Activated CD4-positive, alpha-beta memory T cell treated with anti-CD3 and anti-CD28 coated beads, Interleukin-2, amount 10 ng/mL, durations not matched to agents 7 days and 5 days (primary cell): ENCODE measurements at places on chromosomes 11 and 22.

DNA sequence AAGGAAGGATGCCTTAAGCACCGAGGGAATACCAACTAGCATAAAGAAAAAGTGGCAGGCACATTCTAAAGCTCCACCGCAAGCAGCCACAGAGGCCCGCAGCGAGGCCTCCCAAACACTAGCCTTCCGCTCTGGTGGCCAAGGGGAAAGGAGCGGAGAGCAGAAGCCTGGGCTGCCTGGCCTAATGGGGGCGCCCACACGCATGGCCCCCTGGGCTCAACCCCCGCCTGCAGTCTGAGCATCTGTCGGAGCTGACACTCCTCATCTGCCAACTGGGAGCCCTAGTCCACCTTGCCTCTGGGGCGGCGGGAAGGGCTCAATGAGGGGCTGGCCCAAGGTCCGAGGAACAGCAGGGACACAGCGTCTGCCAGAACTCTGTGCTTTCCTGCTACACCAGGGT lies 50.1 kb upstream of the WNT11 start:
- peaks cover 19% of the 10 kb centered on the region for H3K27me3 ChIP-seq
- no peak overlapping the region for H3K4me3 ChIP-seq
- H3K36me3 ChIP-seq, result no peaks in the 10 kb centered on the region
- no peaks in the 10 kb centered on the region for H3K4me1 ChIP-seq

GRCh38 chr11:47485107-47485506 lies 36.2 kb upstream of the RAPSN start:
- H3K27me3 ChIP-seq, result no peaks in the 10 kb centered on the region
- no peak overlapping the region for H3K4me3 ChIP-seq
- H3K4me1 ChIP-seq, result peaks cover 15% of the 10 kb centered on the region

DNA sequence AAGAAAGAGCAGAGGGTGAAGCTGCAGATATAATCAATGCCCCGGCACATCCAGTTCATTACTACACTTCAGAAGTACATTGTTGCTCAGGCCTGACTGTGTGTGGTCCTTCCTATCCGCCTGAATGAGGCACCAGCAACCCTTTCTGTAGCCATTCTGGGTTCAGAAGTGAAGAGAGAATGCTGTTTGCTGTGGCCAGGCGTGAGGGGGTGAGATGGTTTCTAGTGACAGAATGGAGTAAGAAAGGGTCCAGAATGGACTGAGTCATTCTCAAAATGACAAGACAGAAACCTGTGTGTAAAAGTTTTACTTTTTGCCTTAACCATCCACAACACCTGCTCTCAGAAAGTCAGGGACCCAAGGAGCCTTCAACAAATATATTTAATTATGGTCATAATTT lies 334.8 kb downstream of the GUCY1A2 start:
- no peaks in the 10 kb centered on the region for H3K27me3 ChIP-seq
- H3K4me1 ChIP-seq, result no peaks in the 10 kb centered on the region
- H3K27ac ChIP-seq, result no peak overlapping the region
- no peak for DNase-seq
- no peak overlapping the region for H3K4me3 ChIP-seq

- DNase-seq, result no peak
- no peak overlapping the region for H3K27ac ChIP-seq
- peaks cover 35% of the 10 kb centered on the region for H3K4me1 ChIP-seq
- H3K36me3 ChIP-seq, result no peaks in the 10 kb centered on the region
- H3K27me3 ChIP-seq, result peaks cover 12% of the 10 kb centered on the region
These were observed 12.7 kb upstream of the B4GALNT4 start for GRCh38 chr11:356610-357009.

DNA sequence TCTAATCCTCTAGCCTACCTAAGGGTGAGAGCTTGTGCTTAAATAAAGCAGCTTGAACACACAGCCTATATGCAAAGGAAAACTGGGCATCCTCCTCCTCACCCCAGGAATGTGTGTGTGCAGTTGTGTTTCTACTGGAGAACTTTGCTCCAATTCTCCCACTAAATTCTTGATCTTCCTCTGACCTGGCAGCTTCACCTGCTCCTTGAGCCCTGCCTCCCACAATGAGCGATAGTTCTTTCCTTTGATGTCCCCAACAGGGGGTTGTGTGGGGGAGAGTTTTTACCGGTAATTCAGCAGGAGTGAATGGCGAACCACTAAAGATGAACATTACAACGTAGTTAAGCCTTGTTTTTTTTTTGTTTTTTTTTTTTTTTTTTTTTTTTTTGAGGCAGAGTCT lies 113.5 kb upstream of the RCN1 start:
- H3K27ac ChIP-seq, result no peak overlapping the region
- no peaks in the 10 kb centered on the region for H3K4me1 ChIP-seq
- DNase-seq, result no peak
- peaks cover 33% of the 10 kb centered on the region for H3K27me3 ChIP-seq

- no peak for DNase-seq
- H3K4me1 ChIP-seq, result peaks cover 14% of the 10 kb centered on the region
- H3K27me3 ChIP-seq, result no peaks in the 10 kb centered on the region
- H3K4me3 ChIP-seq, result no peak overlapping the region
These were observed 26.9 kb downstream of the ARFGAP2 start for GRCh38 chr11:47149782-47150181.

GRCh38 chr22:49255741-49256318 lies 571.8 kb downstream of the BRD1 start:
- H3K36me3 ChIP-seq, result no peaks in the 10 kb centered on the region
- H3K27ac ChIP-seq, result no peak overlapping the region
- DNase-seq, result no peak
- H3K4me1 ChIP-seq, result no peaks in the 10 kb centered on the region

DNA sequence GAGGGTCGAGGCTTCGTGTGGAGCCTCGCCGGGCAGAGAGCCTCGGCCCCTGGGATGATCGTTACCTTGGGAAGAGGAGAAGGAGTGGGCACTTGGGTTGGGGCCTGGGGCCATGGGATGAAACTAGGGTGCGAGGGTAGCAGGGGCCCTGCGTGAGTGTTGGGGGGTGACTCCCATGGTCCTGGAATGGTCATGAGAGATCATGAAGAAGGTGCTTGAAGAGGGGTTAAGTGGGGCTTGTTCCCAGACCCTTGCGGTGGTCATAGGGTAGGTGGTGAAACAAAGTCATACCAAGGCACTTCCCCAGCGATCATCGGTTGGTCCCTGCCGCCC lies 284 bp downstream of the CCS start:
- H3K27ac ChIP-seq, result peak overlapping the region; percentile 92
- H3K4me3 ChIP-seq, result peak overlapping the region; percentile 100
- peaks cover 3% of the 10 kb centered on the region for H3K36me3 ChIP-seq
- peaks cover 37% of the 10 kb centered on the region for H3K4me1 ChIP-seq
- DNase-seq, result peak; percentile 19

DNA sequence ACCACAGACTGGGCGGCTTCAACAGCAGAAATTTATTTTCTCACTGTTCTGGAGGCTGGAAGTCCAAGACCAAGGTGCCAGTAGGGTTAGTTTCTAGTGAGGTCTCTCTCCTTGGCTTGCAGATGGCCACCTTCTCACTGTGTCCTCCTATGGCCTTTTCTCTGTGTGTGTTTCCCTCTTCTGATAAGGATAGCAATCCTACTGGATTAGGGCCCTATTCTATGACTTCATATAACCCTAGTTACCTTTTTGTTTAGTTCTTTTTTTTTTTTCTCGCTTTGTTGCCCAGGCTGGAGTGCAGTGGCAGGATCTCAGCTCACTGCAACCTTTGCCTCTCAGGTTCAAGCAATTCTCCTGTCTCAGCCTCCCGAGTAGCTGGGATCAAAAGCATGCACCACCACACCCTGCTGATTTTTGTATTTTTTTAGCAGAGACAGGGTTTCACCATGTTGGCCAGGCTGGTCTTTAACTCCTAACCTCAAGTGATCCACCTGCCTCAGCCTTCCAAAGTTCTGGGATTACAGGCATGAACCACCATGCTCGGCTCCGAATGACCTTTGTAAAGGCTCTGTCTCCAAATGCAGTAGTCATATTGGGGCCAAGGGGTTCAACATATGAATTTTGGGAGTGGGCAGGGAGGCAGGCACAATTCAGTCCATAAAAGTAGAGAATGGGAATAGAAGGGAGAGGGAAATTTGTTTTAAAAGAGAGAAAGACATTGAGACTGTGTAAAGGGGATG lies 25.5 kb upstream of the NNMT start:
- no peak overlapping the region for H3K27ac ChIP-seq
- H3K4me3 ChIP-seq, result no peak overlapping the region

DNA sequence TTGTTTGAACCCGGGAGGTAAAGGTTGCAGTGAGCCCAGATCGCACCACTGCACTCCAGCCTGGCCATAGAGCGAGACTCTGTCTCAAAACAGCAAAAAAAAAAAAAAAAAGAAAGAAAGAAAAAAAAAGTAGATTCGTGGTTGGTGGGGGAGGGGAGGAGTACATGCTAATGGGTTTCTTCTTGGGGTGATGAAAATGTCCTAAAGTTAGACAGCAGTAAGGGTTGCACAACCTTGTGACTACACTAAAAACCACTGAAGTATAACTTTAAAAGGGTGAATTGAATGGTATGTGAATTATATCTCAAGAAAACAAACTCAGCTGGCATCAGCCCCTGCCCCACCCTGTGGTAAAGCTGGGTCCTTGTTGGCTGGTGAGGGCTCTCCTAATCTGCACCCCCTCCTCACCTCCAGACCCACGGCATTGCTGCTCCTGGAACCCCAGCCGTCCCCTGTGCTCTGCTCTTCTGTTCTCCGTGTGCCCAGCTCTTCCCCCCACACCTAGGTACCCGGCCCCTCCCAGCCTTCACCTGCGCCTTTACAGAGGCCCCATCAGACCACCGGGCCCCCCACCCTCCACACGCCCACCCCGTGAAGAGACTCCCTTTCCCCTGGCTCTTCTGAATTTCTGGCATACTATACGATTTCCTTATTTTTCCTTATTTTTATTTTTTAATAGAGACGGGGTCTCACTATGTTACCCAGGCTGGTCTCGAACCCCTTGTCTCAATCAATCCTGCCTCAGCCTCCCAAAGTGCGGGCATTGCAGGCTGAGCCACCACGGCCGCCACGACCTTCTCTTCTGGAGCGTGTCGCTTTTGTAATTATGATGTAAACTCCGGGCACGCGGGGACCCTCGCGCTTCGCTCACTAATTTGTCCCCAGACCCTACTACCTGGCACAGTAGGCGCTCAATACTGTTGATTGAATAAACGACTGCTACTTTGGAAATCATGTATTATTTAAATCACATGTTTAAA lies 924 bp upstream of the FADD start:
- peaks cover 6% of the 10 kb centered on the region for H3K27me3 ChIP-seq
- peak overlapping the region; percentile 99 for H3K27ac ChIP-seq
- no peak for DNase-seq
- H3K4me3 ChIP-seq, result peak overlapping the region; percentile 97
- peaks cover 34% of the 10 kb centered on the region for H3K36me3 ChIP-seq

- H3K36me3 ChIP-seq, result peaks cover 41% of the 10 kb centered on the region
- peak within 1 kb of the TSS; percentile 95 for H3K4me3 ChIP-seq
- H3K27me3 ChIP-seq, result no peaks in the 10 kb centered on the region
- peaks cover 43% of the 10 kb centered on the region for H3K4me1 ChIP-seq
- peak within 1 kb of the TSS; percentile 89 for H3K27ac ChIP-seq
These were observed at the start of the genes SPCS2 and XRRA1 for GRCh38 chr11:74948898-74949752. TSS of gene SPCS2 (plus strand) at chr11:74949266. CDS start at chr11:74949286, 20 bp downstream. TSS of gene XRRA1 (minus strand) at chr11:74949091. CDS start at chr11:74940878, 8,213 bp downstream.

DNA sequence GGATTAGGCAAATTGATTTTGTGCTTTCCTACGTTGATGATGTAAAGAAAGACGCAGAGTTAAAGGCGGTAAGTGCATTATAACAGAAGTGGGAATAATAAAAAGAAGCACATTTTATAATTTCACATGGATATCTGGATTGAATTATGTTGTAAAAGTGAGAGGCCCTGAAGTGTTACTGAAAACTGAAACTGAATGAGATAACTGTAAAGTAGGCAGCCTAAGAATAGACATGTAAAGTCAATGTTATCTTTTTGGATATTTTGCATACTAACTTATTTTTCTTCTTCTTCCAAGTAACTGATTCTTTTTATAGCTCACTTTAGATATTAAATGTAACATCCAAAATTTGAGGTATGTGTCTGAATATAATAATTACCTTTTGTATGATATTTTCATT lies 28.3 kb downstream of the ANO5 start:
- DNase-seq, result no peak
- no peaks in the 10 kb centered on the region for H3K4me1 ChIP-seq
- no peaks in the 10 kb centered on the region for H3K36me3 ChIP-seq
- no peak overlapping the region for H3K4me3 ChIP-seq

- no peak overlapping the region for H3K4me3 ChIP-seq
- peaks cover 11% of the 10 kb centered on the region for H3K4me1 ChIP-seq
- H3K36me3 ChIP-seq, result no peaks in the 10 kb centered on the region
- H3K27ac ChIP-seq, result no peak overlapping the region
- no peak for DNase-seq
These were observed 120.0 kb downstream of the MED15 start for GRCh38 chr22:20627432-20627831.

GRCh38 chr11:8099291-8099899 lies 18.4 kb downstream of the TUB start:
- H3K27me3 ChIP-seq, result no peaks in the 10 kb centered on the region
- H3K4me3 ChIP-seq, result no peak overlapping the region
- H3K4me1 ChIP-seq, result no peaks in the 10 kb centered on the region

- no peaks in the 10 kb centered on the region for H3K4me1 ChIP-seq
- no peaks in the 10 kb centered on the region for H3K36me3 ChIP-seq
- no peak for DNase-seq
- peaks cover 2% of the 10 kb centered on the region for H3K27me3 ChIP-seq
- no peak overlapping the region for H3K4me3 ChIP-seq
These were observed 84.8 kb upstream of the PAX6 start for GRCh38 chr11:31895926-31896325.

DNA sequence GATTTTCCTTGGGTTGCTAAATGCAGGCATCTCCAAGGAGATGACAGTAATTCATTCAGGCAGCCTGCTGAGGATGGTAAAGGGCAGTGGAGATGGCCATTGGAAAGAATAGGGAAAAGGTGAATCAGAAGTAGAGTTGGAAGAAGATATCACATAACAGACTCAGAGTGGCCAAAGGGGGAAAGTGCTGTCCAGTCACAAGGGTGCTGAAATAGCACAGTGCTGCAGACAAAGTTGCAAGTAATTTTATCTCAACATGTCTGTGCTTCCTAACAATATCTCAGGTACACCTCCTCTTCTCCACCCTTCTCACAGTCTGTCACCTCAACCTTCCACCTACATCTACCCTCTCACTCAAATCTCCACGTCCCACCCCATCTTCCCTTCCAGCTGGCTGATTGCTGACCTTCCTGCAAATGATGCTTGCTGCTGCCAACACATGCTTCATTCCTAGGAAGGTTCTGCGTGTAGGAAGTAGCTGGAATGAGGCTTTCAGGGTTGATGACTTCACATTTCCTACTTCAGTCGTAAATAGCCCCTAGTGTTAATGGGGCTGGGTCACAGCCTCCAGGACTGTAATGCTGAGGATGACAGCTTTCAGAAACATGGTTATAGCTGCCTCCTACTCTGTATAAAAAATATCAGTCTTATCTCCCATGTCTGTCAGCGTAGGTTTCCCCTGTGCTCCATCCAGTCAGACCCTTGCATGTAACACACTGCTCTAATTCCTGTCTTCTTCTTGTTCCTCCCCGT lies 123.9 kb downstream of the CTNND1 start:
- no peaks in the 10 kb centered on the region for H3K27me3 ChIP-seq
- no peaks in the 10 kb centered on the region for H3K36me3 ChIP-seq
- no peaks in the 10 kb centered on the region for H3K4me1 ChIP-seq

GRCh38 chr11:117177534-117178209 lies 871 bp upstream of the SIDT2 start:
- H3K4me3 ChIP-seq, result peak overlapping the region; percentile 92
- H3K4me1 ChIP-seq, result peaks cover 32% of the 10 kb centered on the region
- peak overlapping the region; percentile 85 for H3K27ac ChIP-seq
- DNase-seq, result no peak
- H3K27me3 ChIP-seq, result no peaks in the 10 kb centered on the region

GRCh38 chr22:27825174-27825573 lies 23.6 kb upstream of the MN1 start:
- no peaks in the 10 kb centered on the region for H3K36me3 ChIP-seq
- H3K27me3 ChIP-seq, result no peaks in the 10 kb centered on the region
- DNase-seq, result peak; percentile 32
- no peaks in the 10 kb centered on the region for H3K4me1 ChIP-seq
- H3K27ac ChIP-seq, result no peak overlapping the region

GRCh38 chr11:82680252-82680651 lies 53.4 kb downstream of the FAM181B start:
- no peak overlapping the region for H3K4me3 ChIP-seq
- no peaks in the 10 kb centered on the region for H3K36me3 ChIP-seq
- no peak overlapping the region for H3K27ac ChIP-seq
